ENCODE measurements at places on chromosomes 1 and 21.

- DNase-seq, result peak; percentile 76
Measured at GRCh38 chr1:178055093-178055492, 38.8 kb upstream of the RASAL2 start.

DNA sequence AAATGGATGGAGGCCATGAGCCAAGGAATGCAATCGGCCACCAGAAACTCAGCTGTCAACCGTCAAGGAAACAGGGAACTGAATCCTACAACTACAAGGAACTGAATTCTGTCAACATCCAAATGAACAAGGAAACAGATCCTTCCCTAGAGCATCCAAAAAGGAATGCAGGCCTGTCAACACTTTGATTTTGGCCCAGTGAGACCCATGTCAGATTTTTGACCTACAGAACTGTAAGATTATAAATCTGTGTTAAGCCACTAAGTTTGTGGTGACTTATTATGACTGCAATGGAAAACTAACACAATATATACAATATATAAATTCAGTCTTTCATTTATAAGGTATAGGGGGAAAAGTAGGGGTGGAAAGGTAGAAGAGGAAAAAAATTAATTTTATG lies 55.3 kb downstream of the SHCBP1L start:
- no peak for DNase-seq

GRCh38 chr21:38683222-38683621 lies 122.5 kb upstream of the ETS2 start:
- no peak for DNase-seq

DNA sequence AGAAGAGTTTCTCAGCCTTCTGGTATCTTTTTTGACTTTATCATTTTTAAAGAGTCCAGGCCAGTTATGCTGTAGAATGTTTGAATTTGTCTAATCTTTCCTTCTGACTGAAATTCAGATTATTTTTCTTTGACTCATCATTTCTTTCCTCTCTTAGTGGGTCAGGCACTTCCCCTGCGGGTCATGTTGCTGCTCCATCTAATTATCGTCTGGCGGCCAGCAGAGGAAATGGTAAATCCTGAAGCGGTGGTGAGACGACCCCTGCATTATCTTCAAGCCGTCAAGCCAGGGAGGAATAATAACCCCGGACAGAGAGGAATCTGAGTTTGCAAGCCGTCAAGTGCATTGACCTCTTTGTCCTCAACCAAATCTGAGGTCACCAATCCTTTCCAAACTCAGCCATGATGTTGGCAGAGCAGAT lies 102.1 kb downstream of the ADSS2 start:
- DNase-seq, result no peak

- DNase-seq, result no peak
Measured at GRCh38 chr1:228272831-228273571, 65.2 kb downstream of the OBSCN start.

DNA sequence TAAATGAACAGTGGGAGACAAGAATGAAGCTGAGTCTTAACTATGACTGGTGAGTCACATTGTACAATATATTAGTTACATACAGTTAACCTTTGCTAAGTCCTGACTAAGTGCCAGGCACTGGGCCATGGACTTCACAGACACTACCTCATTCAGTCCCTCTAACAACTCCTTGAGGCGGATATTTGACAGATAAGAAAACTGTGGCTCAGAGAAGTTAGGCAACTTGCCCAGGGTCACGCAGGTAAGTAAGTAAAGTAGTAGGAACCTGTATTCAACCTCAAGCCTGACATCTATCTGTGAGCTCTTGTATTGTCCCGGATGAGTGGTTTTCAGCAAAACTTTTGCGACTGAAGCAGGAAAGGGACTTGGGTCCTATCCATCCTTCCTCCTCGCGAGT lies 62.1 kb downstream of the GNG12 start:
- no peak for DNase-seq
